ENCODE measurements at places on chromosomes 1 and 21.

DNA sequence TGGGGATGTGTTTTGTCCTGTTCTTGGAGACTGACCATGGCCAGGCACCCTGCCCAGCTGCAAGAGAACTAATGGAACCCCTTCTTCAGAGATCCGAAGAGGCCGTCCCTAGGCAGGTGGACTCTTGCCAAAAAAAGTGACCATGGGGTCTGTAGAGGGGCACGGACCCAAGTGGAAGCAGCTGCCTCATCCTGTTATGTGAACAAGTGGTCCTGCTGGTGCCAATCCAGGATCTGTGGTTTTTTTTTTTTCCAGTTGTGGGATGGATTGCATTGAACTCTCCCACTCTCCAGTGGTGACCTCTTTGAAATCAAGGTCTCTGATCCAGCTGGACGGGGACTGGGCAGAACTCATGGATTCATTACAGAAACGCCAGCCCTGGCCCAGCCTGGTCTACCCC is 71.2 kb downstream of the ARHGEF10L start:
- no peak for DNase-seq

DNA sequence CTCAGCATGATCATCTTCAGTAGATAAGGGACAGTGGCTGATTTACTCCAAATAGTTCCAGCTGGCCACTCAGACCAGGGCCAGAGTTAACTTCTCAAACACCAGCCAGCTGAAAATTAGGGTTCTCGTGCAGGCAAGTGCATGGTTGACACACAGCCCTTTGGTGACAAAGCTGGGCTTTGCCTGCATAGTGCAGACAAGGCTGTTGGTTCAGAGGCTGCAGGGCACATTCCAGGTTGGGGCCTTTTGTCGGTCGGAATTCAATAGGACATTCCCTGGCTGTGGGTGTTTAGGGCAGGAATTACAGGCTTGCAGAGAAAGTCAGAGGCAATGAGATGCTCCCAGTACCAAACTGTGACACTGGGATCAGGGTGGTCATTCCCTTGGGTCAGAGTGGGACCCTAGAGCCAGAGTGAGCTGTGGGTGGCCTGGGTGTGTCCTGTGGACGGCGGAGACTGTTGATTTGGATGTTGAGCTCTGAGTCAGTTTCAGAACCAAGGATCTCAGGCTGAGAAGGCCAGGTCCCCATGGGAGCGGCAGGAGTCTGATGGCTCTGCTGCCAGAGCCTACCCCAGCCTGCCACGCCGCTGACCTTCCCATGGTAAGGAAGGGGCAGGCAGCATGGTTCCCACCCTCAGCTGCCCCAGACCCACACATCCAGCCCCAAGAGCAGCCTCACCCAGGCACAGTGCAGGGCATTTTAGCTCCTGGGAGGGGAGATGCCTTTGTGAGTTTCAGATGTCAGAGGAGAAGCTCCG is 56.2 kb downstream of the STUM start:
- no peak for DNase-seq

GRCh38 chr1:204773246-204773645 is 87.7 kb upstream of the LRRN2 start:
- no peak for DNase-seq

GRCh38 chr1:115160728-115161127 is 71.4 kb upstream of the TSPAN2 start:
- DNase-seq = no peak

DNA sequence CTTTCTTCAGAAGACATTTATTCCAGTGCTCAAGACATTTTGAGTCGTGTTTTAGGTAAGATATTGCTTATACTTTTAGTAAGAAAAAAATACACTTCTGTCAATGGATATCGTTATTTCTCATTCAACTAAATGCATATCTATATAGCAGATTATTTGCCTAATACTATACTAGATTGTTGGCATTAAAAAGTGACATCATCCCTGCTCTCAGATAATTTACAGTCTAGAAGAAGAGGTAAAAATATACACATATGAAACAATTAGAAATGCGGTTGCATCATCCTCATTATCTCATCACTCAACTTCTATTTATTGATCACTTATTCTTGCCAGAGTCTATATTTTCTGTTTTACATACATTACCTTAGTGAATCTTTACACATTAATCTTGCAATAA is 367.7 kb downstream of the ADGRL2 start:
- DNase-seq = no peak

- DNase-seq = no peak
Observed at GRCh38 chr1:5444396-5444795, 547.8 kb downstream of the NPHP4 start.

GRCh38 chr1:46617108-46617800 is 643 bp upstream of the MOB3C start:
- DNase-seq = no peak

DNA sequence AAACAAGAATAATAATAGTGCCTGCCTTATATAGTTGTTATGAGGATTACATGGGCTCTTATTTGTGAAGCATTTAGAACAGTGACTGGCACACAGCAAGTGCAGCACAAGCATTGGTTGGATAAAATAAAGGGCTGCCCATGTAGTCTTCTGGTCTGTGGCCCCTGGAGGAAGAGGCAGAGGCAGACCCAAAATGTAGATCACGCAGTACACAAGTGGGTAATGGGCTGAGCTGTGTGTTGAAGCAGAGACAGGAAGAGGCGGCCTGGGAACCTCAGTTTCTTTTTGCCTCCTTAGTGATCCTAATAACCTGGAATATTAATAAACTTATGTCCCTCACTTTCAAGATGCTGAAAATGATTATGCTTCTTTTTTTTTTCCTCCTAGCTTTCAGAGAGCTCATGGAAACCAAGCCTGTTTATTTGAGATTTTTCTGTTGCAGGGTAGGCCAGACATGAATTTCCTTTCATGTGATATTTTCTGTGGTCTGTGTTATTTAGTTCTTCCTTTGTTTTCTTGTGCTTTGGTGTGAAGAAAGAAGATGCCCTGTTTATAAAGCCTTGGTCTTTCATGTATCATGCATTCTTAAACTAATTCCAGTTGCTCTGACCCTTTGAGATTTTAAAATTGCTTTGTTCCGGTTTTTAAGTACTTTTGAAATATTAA is 42.5 kb downstream of the LRRC8D start:
- DNase-seq = no peak

DNA sequence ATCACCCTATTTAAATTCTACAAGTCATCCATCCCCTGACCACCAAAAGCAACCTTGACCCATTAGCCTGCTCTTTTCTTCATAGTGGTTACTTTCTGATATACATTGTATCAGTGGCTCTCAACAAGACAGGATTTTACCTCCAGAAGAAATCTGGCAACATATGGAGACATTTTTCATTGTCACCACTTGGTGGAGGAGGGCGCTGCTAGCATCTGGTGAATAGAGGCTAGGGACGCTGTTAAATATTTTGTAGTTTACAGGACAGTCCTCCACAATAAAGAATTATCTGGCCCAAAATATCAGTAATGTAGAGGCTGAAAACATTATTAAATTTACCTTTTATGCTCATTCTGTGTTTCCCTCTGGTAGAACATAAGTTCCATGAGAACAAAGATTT is 6.1 kb downstream of the HSPA13 start:
- DNase-seq = no peak

GRCh38 chr1:94303005-94303404 is 65.6 kb upstream of the ARHGAP29 start:
- no peak for DNase-seq

DNA sequence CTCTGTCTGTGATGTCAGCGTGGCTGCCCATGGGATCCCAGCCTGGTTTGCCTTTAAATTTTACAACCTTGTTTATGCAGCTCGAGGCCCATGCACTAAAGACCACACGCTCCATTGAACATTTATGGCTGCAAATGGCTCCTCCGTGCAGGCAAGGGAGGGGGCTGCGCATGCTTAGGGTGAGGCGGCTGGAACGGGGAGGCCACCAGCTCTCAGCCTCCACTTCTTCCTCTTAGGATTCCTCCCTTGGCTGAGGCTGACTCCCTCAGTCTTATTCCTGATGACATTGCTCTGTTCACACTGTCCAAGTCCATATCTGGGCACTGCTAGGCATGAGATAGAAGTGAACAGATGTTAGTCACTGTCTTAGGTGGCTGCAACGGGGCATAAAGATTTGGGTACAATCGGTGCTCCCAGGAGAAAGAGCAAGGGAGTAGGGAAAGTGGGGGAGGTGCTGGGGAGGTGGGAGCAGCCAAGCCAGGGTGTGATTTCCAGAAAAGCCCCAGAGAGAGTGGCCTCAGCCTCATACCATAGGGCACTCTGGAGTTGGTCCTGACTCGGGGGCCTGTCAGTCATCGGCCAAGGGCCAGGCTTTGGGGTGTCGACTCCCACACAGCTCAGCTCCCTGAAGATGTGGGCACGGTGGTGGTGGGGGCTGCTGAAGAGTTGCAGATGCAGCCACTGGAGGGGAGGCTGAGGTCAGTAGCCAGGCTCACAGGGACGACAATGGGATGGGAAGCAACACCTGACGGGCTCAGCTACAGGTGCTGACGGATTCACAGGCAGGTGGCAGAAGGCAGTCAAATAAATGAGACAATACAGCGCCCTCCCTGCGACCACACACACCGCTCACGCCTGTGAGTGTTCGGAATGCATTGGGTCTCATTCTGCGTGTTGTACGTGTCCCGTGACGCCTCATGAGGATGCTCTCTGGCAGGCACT is 37.3 kb upstream of the ACTL8 start:
- no peak for DNase-seq

GRCh38 chr1:52867087-52867863 is 24.7 kb downstream of the ZYG11A start:
- no peak for DNase-seq

- peak; percentile 29 for DNase-seq
Observed at GRCh38 chr1:119275145-119276134, 93.1 kb upstream of the HAO2 start.

GRCh38 chr1:165539908-165540307 is 3.9 kb upstream of the LRRC52 start:
- no peak for DNase-seq

- no peak for DNase-seq
Observed at GRCh38 chr1:205450448-205450847, 5.4 kb downstream of the BLACAT1 start.

DNA sequence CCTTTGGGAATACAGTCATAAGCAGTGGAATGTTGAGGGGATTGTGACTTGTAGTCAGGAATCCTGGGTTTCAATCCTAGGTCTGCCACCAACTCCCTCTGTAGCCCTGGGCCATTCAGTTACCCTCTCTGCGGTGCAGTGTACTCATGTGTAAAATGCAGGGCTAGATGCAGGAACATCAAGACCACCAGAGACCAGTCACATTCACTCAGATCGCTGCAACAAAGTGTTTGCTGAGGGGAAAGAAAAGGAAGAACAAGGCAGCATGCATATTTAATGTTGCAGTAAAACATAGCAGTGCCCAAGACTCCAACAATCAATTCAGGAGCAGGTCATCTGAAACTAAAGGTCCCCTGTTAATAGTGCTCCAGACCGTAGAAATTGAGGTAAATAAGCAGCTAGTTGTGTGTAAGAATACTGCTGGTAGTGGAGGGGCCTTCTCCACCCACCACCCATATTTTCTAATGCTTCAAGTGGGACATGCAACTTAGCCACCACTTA is 410.7 kb downstream of the OMA1 start:
- no peak for DNase-seq

GRCh38 chr21:29084372-29084771 is 10.9 kb upstream of the CCT8 start:
- no peak for DNase-seq

DNA sequence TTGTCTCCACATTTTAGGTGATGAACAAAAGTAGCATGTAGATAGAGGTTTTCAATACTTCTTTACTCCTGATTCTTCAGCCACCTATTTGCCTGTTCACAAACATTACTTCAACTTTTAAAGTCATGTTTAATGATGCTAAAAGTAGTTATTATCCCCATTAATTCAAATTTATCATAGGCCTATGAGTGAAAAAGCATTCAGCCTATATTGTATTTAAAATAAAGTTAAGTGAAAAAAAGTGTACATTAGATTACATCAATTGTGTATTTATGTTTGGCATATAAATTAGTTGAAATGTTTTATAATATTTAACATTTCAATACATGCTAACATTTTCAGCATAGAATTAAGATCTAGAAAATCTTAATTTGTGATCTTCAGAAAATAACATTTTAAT is 10.5 kb downstream of the CDKN2C start:
- DNase-seq = no peak

- DNase-seq = no peak
Observed at GRCh38 chr21:34330055-34330454, 33.8 kb upstream of the KCNE2 start.

- DNase-seq = no peak
Observed at GRCh38 chr1:43538143-43538487, 7.4 kb downstream of the PTPRF start.

DNA sequence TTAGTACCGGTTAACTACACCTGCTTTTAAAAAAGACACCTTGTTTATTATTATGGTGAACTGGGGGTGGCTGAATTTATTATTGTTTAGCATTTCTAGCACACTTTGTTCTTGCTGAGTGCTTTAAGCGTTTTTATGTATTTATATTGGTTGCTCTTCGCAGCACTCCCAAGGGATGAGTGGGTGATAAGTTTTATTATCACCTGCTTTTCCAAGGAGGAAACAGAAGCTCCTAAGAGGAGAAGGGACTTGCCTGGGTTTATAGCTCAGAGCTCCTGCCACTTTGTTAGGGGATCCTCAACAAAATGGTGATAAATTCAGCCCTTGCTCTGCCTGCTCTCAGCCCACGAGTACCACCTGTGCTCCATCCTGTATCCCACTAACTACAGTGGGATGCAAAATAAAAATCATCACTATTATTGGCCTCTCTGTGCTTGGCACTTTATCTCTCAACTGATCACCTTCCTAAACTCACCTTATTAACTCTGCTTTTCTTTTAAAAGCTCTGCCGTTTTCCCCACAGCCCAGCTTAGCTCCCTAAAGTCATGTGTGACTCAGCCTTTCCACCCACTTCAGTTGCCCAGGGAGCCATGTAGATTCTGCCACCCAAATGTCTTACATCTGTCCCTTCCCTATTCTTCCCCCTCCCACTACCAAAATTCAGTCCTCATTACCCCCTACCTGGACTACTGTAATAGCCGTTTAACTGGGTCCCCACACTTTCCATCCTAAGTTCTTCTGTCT is 44.5 kb downstream of the BCL9 start:
- DNase-seq = no peak

All from NCI-H446 treated with DMSO at 0.1 percent for 48 hours (cell line).